ENCODE measurements at places on chromosomes 6 and 20.

DNA sequence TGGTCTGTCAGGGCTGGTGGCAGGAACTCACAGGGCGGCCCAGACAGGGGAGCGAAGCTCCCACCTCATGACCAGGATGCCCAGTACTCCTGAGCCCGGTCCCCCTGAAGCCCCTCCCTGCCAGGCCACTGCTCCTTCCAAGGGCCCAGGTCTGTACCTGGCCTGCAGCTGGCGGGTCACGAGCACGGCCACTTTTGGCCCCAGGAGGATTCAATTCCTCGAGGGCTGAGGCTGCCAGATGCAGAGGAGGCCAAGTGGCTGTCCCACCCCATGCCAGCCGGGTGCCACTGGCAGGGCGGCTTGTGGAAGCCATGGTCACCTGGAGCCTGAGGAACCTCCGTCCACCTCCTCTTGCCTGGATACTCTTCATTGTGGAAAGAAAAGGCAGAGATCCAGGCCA lies 17.4 kb downstream of the PMEPA1 start:
- no peak for DNase-seq

DNA sequence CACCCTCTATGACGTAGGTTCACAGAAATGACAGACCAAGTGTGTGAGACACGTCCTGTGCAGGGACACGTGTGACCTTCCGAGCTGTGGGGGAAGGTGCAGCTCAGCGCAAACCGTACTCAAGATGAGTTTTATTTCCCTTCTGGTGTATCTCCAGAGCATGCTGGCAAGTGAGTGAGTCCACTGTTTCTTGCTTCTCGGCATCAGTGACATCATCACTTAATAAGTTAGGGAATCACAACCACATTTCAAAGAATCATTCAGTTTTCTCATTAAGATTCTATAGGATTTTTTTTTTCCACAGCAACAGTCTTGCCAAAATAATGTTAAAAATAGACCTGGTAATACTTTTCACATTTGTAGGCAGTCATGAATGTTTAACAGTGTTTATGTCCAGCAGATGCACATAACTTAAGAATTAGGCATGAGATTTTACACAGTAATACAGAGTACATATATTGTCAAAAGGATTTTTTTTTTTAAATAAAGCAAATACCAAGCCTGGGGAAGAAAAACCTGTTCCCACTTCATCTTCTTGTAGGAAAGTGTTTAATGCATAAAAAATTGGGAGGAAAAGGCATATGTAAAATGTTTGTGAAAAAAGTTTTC lies 417.8 kb downstream of the CDC5L start:
- DNase-seq, result no peak

DNA sequence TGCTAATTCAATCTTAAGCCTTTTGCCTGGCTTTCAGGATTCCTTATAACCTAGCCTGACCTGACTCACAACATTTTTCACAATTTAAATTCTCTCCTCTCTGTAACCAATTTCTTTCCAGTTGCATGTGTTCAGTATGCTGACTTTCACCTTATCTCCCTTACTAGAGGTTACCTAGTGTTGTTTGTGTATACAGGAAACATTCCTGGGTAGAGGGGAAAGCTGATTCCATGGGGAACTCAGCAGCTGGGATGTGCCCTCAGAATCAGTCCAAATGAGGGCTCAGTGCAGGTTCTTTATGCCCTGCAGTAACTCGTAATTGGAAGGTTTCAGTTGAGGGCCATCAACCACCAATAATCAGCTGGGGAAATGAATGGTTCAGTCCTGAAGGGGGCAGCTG lies 18.5 kb downstream of the PKIB start:
- DNase-seq, result no peak

- DNase-seq, result no peak
Measured at GRCh38 chr20:24747010-24747712, 201.9 kb upstream of the CST7 start.

GRCh38 chr6:168414336-168415097 lies 26.5 kb upstream of the SMOC2 start:
- DNase-seq, result no peak

GRCh38 chr6:111737065-111737521 lies 131.4 kb upstream of the TRAF3IP2 start:
- DNase-seq, result no peak

GRCh38 chr6:97240222-97240621 lies 42.8 kb downstream of the MMS22L start:
- no peak for DNase-seq

- no peak for DNase-seq
Measured at GRCh38 chr6:42340511-42340910, 111.2 kb downstream of the TRERF1 start.

DNA sequence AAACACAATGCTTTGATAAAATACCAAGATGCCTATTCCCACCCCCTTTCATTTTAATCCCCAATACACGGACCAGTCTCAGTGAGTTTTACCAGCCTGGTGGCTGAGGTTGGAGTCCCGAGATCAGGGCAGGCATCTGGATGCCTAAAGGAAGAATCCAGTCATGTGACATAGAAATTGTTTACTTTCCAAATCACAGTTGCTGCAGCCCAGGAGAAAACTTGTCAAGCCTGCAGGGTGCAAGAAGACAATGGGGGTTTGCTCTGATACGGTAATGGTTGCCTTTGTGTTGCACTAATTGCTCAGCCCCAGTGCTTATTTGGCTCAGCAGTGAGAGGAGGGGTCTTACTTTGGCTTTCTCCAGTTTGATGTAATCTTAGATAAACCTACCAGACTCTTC lies 308.5 kb upstream of the POU3F2 start:
- no peak for DNase-seq

- DNase-seq, result no peak
Measured at GRCh38 chr20:1994627-1995026, 769 bp upstream of the PDYN start.

GRCh38 chr20:32201977-32202363 lies 5.6 kb downstream of the PLAGL2 start:
- no peak for DNase-seq

DNA sequence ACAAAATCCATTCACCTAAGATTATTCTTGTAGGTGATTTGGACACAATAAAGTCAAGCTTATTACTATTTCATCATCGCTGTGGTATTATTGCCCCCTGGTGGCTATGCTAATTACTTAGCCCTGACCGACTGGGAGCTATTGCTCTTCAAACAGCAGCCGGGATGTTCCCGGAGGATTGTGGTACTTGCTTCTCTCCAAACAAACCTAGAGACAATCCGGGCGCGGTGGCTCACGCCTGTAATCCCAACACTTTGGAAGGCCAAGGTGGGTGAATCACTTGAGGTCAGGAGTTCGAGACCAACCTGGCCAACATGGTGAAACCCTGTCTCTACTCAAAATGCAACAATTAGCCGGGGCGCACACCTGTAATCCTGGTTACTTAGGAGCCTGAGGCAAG lies 15.4 kb upstream of the STMND1 start:
- DNase-seq, result peak; percentile 36

- no peak for DNase-seq
Measured at GRCh38 chr6:89679215-89680120, 40.9 kb upstream of the LYRM2 start.

GRCh38 chr20:35232575-35232974 lies 6.1 kb downstream of the MMP24 start:
- peak; percentile 61 for DNase-seq

- no peak for DNase-seq
Measured at GRCh38 chr6:153131037-153131981, at the start of gene RGS17. TSS of gene RGS17 (minus strand) at chr6:153131282. CDS start at chr6:153044018, 87,264 bp downstream.

- no peak for DNase-seq
Measured at GRCh38 chr6:48817333-48818051, 645.6 kb downstream of the MMUT start.
